ENCODE measurements at places on chromosomes 5 and 9. TPM values are rescaled to one million over a fixed set of nuclear protein-coding genes. Genes with fewer than 3 reads are reported as not detected.

DNA sequence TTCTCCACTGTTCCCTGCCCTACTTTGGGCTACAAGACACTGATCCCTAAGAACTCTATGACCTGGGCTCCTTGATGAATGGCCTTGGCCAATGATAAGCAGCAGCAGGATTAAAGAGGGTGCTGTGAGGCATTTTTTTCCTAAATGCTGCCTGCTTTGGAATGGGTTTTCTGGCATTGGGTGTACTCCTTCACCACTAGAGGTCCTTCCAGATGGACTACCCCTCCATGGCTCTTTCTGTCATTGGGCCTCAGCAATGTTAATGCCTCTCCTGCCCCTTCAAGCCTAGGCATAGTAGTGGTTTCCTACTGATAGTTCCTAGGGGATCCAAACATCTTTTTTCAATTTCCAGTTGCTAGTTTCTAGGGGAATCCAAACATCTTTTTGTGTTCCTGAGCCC, 319.3 kb upstream of the RPS23 start:
- H3K36me3 ChIP-seq = no peaks in the 10 kb centered on the region
- no peaks in the 10 kb centered on the region for H3K4me1 ChIP-seq
- H3K4me3 ChIP-seq = no peak overlapping the region
- H3K27me3 ChIP-seq = peaks cover 12% of the 10 kb centered on the region
- H3K27ac ChIP-seq = no peak overlapping the region

- H3K4me3 ChIP-seq = no peak overlapping the region
- no peak overlapping the region for H3K27ac ChIP-seq
- no peaks in the 10 kb centered on the region for H3K36me3 ChIP-seq
- DNase-seq = no peak
- H3K4me1 ChIP-seq = no peaks in the 10 kb centered on the region
Observed at GRCh38 chr5:90696153-90696552, 137.6 kb downstream of the ADGRV1 start.

GRCh38 chr5:62317810-62318209, 11.8 kb downstream of the KIF2A start:
- no peak overlapping the region for H3K4me3 ChIP-seq
- H3K36me3 ChIP-seq = peaks cover 40% of the 10 kb centered on the region
- H3K27me3 ChIP-seq = no peaks in the 10 kb centered on the region
- peaks cover 77% of the 10 kb centered on the region for H3K4me1 ChIP-seq

GRCh38 chr9:33142535-33142934, 24.6 kb downstream of the B4GALT1 start:
- H3K36me3 ChIP-seq = peaks cover 3% of the 10 kb centered on the region
- H3K4me3 ChIP-seq = no peak overlapping the region
- H3K4me1 ChIP-seq = peaks cover 79% of the 10 kb centered on the region
- H3K27me3 ChIP-seq = no peaks in the 10 kb centered on the region
- peak overlapping the region; percentile 68 for H3K27ac ChIP-seq

GRCh38 chr9:22682961-22683699, 236.5 kb downstream of the DMRTA1 start:
- no peak overlapping the region for H3K4me3 ChIP-seq
- DNase-seq = peak; percentile 4
- no peaks in the 10 kb centered on the region for H3K36me3 ChIP-seq
- peaks cover 2% of the 10 kb centered on the region for H3K4me1 ChIP-seq

GRCh38 chr5:112386766-112387165, 32.3 kb downstream of the EPB41L4A start:
- H3K4me3 ChIP-seq = no peak overlapping the region
- H3K27me3 ChIP-seq = peaks cover 4% of the 10 kb centered on the region
- H3K4me1 ChIP-seq = no peaks in the 10 kb centered on the region
- no peaks in the 10 kb centered on the region for H3K36me3 ChIP-seq
- DNase-seq = no peak

DNA sequence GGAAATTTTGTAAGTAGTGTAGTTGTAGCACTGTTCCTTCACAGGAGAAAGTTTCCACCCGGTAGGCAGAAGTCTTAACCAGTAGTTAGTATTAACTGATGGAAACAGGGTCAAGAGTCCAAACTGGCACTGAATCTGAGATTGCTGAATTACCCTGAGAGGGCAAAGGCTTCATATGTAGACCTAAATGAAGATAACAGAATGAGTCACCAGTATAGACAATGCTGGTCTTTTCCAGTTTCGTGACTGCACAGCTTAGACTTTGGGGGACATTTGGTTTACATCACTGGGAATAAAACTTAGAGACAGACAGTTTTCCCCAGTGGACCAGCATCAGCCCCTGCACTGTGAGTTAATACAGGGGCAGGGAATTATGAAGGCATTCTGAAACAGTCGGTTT, 60.5 kb downstream of the PCSK5 start:
- peaks cover 7% of the 10 kb centered on the region for H3K4me1 ChIP-seq
- H3K27ac ChIP-seq = no peak overlapping the region
- H3K27me3 ChIP-seq = no peaks in the 10 kb centered on the region
- no peak overlapping the region for H3K4me3 ChIP-seq

DNA sequence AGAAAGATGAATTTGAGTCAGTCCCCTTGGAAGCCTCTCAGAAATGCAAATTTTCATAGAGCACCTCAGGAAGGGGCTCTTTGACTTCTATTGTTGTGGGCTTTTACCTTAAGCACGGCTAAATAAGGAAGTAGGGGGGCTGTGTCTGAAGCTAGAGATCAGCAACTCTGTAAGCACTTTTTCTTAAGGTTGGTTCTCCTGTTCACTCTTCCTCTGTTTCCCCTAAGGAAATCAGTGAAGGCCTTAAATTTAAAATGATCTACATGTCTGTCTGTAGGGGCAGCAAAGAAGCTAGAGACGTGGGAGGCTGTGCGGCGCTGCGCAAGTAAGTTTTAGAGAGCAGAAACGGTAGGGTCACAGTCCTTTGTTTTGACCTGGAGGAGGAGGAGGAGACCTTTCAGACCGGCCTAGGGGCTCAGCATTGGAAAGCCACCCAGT, 1.2 kb upstream of the CDC14B start:
- no peak overlapping the region for H3K4me3 ChIP-seq
- no peak for DNase-seq
- H3K4me1 ChIP-seq = peaks cover 8% of the 10 kb centered on the region
- peaks cover 31% of the 10 kb centered on the region for H3K27me3 ChIP-seq
- H3K36me3 ChIP-seq = no peaks in the 10 kb centered on the region

GRCh38 chr5:149740341-149740740, 10.2 kb downstream of the PPARGC1B start:
- no peaks in the 10 kb centered on the region for H3K27me3 ChIP-seq
- DNase-seq = no peak
- H3K4me3 ChIP-seq = no peak overlapping the region
- H3K36me3 ChIP-seq = peaks cover 3% of the 10 kb centered on the region
- H3K4me1 ChIP-seq = peaks cover 1% of the 10 kb centered on the region

DNA sequence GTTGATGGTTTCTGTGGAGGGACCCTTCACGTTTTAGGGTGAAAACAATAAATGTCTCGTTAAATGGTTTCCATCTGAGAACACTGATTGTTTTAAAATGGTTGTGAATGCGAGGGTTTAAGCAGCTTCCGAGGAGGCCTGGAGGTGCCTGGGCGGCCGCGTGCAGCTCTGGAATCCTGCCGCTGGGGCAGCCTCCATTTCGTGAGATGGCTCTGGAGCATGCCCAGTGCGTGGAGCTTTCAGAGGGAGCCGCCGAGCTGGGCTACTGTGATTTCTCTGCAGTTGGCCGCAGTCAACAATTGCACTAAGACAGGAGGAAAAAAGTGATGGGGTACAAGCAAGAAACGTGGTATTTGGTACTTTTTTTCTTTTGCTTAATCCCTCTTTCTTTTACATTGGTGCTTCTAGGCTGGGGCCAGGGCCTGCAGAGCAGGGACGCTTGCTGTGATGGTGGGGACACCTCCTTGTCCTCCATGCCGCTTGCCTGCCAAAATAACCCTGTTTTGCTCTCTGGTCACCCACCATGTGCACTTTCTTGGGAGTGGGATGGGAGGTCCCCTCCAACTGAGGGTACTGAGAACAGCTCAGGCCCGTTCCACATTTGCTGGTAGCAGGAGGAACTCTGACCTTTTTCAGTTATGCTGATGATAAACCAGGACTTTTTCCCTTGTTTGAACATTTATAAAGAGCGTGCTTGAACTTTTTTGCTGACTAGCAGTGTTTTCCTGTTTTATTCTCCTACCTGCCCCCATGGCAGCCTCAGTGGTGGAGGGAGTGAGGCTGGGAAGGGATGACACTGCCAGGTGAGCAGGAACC, 47.1 kb downstream of the EHMT1 start:
- H3K4me1 ChIP-seq = peaks cover 37% of the 10 kb centered on the region
- H3K36me3 ChIP-seq = peaks cover 16% of the 10 kb centered on the region
- no peak for DNase-seq
- H3K27ac ChIP-seq = no peak overlapping the region
- no peak overlapping the region for H3K4me3 ChIP-seq

- H3K27ac ChIP-seq = no peak overlapping the region
- no peaks in the 10 kb centered on the region for H3K4me1 ChIP-seq
- H3K4me3 ChIP-seq = no peak overlapping the region
- no peaks in the 10 kb centered on the region for H3K27me3 ChIP-seq
Observed at GRCh38 chr5:1212881-1213280, 11.5 kb downstream of the SLC6A19 start.

GRCh38 chr5:124460642-124461041, 285.8 kb downstream of the ZNF608 start:
- DNase-seq = no peak
- no peaks in the 10 kb centered on the region for H3K4me1 ChIP-seq
- H3K4me3 ChIP-seq = no peak overlapping the region
- H3K27me3 ChIP-seq = peaks cover 2% of the 10 kb centered on the region
- no peaks in the 10 kb centered on the region for H3K36me3 ChIP-seq

GRCh38 chr9:31028137-31028536, 1356.3 kb upstream of the ACO1 start:
- no peak overlapping the region for H3K4me3 ChIP-seq
- no peak overlapping the region for H3K27ac ChIP-seq
- no peak for DNase-seq
- H3K4me1 ChIP-seq = peaks cover 8% of the 10 kb centered on the region
- no peaks in the 10 kb centered on the region for H3K27me3 ChIP-seq
- H3K36me3 ChIP-seq = no peaks in the 10 kb centered on the region

DNA sequence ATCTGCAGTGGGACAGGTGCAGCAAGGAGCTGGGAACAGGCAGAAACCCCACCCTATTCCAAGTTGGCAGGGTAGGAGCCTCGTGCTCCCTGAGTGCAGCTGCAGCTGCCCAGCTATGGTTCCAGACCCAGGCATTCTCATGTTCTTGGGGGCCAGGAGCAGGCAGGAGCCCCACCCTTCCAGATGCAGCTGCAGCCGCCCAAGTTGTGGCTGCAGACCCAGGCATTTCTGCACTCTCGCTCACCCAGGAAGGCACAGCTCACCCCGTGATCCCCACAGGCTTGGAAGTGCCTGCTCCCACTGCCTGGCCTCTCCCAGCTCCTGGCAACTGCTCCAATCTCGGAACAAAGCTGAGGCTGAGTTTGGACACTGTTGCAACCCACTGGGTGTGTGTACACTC, 275.8 kb upstream of the ADRA1B start:
- no peaks in the 10 kb centered on the region for H3K36me3 ChIP-seq
- no peak overlapping the region for H3K27ac ChIP-seq
- no peak overlapping the region for H3K4me3 ChIP-seq
- H3K27me3 ChIP-seq = peaks cover 5% of the 10 kb centered on the region
- H3K4me1 ChIP-seq = no peaks in the 10 kb centered on the region

GRCh38 chr5:14674983-14675854, 10.7 kb downstream of the OTULIN start:
- DNase-seq = no peak
- peak overlapping the region; percentile 38 for H3K4me3 ChIP-seq
- H3K27me3 ChIP-seq = no peaks in the 10 kb centered on the region

GRCh38 chr9:77325058-77325457, 147.7 kb downstream of the VPS13A start:
- no peaks in the 10 kb centered on the region for H3K27me3 ChIP-seq
- peaks cover 7% of the 10 kb centered on the region for H3K4me1 ChIP-seq
- no peak overlapping the region for H3K27ac ChIP-seq

GRCh38 chr5:137796279-137796678, 42.1 kb upstream of the HNRNPA0 start:
- H3K27me3 ChIP-seq = no peaks in the 10 kb centered on the region
- H3K27ac ChIP-seq = no peak overlapping the region
- H3K4me3 ChIP-seq = no peak overlapping the region
- no peak for DNase-seq
- H3K4me1 ChIP-seq = no peaks in the 10 kb centered on the region
- no peaks in the 10 kb centered on the region for H3K36me3 ChIP-seq

GRCh38 chr9:131105952-131106351, 9.6 kb downstream of the AIF1L start:
- H3K27me3 ChIP-seq = no peaks in the 10 kb centered on the region
- no peak overlapping the region for H3K4me3 ChIP-seq
- no peak for DNase-seq
- H3K27ac ChIP-seq = no peak overlapping the region
- no peaks in the 10 kb centered on the region for H3K36me3 ChIP-seq
- H3K4me1 ChIP-seq = no peaks in the 10 kb centered on the region

DNA sequence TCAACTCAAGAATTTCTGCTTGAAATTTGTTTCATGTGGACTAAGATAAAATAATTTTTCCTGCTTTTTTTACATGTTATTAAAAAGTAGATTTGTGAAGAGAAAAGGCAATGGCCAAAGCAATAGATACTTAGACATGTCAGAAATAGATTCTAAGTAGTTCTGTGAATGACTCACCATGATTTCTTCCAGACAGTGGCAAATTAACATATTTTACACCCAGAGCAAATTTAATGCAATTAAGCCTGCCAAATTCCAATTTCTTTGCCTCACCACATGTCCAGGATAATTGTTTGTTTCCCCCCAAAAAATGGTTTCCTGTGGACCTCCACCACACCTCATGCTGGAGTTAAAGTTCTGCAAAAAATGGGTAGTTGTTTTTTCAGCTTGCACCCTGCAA, 651.4 kb downstream of the CETN3 start:
- H3K4me1 ChIP-seq = no peaks in the 10 kb centered on the region
- no peaks in the 10 kb centered on the region for H3K36me3 ChIP-seq
- DNase-seq = no peak

GRCh38 chr5:82104872-82105271, 133.0 kb downstream of the ATG10 start:
- H3K27ac ChIP-seq = no peak overlapping the region
- H3K4me3 ChIP-seq = no peak overlapping the region
- H3K4me1 ChIP-seq = peaks cover 27% of the 10 kb centered on the region
- DNase-seq = peak; percentile 47
- no peaks in the 10 kb centered on the region for H3K36me3 ChIP-seq

- no peak overlapping the region for H3K27ac ChIP-seq
- H3K27me3 ChIP-seq = peaks cover 3% of the 10 kb centered on the region
- no peak overlapping the region for H3K4me3 ChIP-seq
Observed at GRCh38 chr9:14030375-14031059, 283.4 kb downstream of the NFIB start.

DNA sequence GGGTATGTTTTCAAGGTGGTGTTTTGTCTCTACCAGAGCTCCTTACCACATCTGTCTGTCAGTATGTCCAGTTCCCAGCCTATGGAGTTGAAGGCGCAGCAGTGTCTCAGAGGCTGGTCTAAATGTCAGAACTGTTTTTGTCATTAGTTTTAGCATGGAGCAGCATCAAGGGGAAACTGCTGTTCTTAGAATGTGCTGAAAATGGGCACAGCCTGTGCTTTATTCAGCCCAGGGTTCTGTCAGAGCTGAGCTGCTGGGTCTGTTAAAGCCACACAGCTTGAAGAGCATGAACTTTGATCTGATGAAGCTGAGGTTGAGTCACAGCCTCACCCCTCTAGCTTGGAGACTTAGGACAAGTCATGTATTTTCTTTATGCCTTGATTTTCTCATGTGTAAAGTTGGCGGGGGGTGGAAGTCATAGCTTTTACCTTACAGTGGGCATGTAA, 71.9 kb downstream of the RALGPS1 start:
- peaks cover 4% of the 10 kb centered on the region for H3K36me3 ChIP-seq
- H3K27me3 ChIP-seq = peaks cover 77% of the 10 kb centered on the region
- DNase-seq = peak; percentile 47
- peaks cover 45% of the 10 kb centered on the region for H3K4me1 ChIP-seq

Gene ZNF462
- total RNA-seq = 0.27 TPM

Gene TSSK1B
- total RNA-seq = not detected

Gene HMMR
- total RNA-seq = 102 TPM

Gene AGXT2
- not detected for total RNA-seq
